ENCODE measurements at places on chromosomes 7 and 10.
A peak's percentile ranks its signal among the peaks of the same experiment; 100 is the strongest.

DNA sequence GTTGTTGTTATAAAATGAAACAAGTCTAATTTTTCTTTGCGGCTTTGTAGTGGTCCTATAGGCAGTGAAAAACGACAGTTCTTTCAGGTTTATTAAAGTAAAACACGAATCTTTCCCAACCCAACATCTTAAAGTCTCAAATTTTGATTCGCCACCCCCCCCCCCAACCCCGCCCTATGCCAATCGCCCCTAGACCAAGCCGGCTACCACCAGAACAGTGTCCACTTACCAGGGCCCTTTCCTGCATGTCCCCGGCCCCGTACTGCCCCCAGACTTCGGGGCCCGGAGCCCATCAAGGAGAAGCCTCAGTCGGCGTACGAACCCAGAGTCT, 335 bp upstream of the CHCHD1 start:
- DNase-seq, result no peak

DNA sequence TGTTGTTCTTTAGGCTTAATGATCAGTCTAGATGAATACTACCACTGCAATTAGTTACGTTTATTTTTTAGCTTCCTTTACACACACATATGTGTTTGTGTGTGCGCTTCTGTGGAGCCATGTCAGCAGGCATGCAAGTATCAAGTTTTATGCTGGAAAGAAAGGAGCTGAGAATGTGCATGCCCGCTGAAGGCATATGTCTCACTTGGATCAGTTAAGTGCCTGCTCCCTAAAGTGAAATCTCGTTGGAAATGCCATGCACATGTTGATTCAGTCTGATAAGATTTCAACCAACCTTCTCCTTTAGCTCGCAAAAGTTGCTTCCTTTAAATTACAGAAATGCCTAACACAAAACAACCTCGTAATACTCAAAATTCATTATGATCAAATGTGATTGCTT, 10.7 kb downstream of the NRP1 start:
- DNase-seq, result no peak

DNA sequence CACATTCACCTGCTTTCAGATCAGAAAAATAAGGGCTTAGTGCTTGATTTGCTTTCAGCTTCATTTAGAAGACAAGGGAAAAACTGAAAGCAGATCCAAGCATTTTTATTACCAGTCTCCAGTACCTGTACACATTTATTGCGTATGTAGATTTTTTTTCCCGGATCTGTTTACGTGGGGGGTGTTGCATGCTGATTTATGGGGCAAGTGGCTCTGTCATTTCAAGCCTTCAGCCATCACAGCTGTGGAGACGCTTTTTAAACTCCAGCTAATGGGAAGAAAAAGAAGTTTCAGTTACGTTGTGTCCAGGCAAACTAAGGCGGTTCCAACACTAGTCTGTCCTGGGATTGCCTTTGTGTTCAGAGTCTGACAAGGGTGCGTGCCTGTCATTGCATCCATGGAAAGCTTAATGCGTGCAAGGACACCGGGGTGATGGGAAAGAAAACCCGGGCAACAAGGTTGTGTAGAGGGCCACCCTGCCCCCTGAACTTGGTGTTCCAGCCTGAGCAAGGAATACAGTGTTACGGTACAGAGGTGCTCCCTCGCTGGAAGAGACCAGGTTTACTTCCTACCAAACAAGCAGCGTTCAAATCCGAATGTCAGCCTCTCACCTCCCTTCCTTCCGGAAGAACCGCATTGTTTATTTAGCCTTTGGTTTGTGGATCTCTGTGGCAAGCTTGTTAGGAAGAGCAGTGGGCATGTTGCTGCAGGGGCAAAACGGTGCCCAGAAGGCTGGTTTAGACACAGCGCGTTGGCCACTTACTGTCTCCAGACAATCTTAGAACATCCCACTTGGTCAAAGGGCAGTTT, 128.2 kb downstream of the FGFR2 start:
- DNase-seq, result no peak

DNA sequence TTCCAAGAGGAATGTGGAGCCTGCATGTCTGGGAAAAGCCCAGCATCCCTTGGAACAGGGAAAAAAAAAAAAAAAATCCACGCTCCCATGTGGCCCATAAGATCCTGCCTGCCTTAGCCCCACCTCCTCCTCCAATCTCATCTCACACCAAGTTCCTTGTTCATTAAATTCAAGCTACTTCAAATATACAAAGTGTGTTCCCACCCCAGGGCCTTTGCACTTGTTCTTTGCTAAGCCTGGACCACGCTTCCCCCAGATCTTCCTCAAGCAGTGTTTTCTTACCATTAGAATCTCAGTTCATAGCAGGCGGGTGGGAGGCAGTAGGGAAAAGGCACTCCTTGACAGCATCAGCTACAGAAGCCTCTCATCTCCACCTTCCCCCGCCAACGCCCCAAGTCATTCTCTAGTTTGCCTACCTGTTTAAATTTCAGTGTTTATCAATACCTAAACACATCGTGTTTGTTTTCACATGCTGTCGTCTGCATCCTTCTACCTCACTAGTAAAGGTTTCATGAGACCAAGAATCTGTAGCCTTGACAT, 262.8 kb downstream of the FGFR2 start:
- no peak for DNase-seq

GRCh38 chr10:77583527-77583926, 54.1 kb downstream of the KCNMA1 start:
- no peak for DNase-seq

GRCh38 chr10:99406149-99406548, 24.3 kb downstream of the GOT1 start:
- no peak for DNase-seq

GRCh38 chr10:127450644-127451043, 98.5 kb upstream of the NPS start:
- DNase-seq, result no peak

DNA sequence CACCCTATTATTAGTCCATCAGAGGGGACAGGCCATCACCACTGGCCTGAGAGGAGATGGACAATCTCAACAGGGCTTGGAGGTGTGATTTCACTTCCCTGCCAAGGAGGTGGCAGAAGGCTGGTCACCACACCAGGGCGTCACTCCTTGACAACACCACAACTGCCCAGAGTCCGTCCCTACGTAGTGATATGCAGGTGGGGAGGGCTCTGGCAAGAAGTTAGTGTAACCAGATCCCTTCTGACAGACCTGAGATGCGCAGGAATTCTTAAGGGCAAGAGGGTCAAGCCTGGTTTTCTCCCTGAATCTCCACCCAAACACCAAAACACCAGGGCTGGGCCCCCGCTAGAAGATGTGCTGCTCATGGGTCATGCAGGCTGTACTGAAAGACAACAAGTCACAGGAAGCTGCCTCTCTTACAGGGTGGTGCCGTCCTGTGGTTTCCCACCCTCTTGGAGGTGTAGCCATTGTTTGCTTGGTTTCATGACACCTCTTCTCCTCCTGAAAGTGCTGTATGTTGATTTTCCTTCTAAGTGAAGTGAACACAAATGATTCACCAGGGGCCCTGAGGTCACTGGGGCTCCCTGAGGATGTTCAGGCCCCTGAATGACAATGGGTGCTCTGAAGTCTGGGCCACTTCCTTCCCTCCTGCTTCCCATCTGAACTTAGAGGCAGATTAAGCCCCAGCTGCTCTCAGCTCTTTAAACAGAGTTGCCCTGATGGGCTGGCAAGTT, 27.1 kb downstream of the ATXN7L1 start:
- DNase-seq, result peak; percentile 9

DNA sequence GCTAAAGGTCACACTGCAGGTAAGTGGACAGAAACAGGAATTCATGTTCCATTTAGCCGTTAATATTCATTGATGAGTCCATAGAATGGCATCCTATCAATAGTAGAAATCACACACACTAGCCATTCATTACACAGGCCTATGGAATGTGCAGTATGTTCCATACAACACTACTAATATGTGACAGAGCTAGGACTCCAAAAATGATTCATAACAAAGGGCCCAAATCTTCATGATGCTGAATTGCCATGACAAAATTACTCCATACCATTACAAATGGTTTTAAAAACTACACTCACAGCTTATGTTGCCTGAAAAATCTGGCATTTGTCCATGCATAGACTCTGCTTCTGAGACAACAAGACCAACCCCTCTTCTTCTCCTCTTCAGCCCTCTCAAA, 549.1 kb downstream of the XPNPEP1 start:
- peak; percentile 93 for DNase-seq

DNA sequence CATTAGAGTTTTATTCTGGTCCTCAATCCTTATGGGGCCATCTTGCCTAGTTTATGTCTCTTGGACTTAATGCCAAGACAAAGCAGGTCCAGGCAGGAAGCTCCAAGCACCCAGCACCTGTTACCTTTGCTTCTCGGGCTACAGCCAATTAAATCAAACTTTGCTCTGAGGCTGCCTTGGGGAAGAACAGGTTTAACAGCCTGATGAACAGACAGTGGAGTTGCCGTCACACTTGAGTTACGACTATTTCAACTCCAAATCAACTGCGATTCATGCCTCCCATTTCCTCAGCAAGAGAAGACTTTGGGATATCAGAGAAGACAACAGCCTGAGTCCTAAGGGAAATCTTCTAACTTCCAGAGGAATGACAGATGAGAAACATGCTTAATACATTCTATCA, 62.2 kb downstream of the XPNPEP1 start:
- DNase-seq, result no peak
